ENCODE measurements at places on chromosomes 6 and 20.

- DNase-seq = peak; percentile 13
Measured at GRCh38 chr6:170049641-170050561, 241.0 kb downstream of the DLL1 start.

DNA sequence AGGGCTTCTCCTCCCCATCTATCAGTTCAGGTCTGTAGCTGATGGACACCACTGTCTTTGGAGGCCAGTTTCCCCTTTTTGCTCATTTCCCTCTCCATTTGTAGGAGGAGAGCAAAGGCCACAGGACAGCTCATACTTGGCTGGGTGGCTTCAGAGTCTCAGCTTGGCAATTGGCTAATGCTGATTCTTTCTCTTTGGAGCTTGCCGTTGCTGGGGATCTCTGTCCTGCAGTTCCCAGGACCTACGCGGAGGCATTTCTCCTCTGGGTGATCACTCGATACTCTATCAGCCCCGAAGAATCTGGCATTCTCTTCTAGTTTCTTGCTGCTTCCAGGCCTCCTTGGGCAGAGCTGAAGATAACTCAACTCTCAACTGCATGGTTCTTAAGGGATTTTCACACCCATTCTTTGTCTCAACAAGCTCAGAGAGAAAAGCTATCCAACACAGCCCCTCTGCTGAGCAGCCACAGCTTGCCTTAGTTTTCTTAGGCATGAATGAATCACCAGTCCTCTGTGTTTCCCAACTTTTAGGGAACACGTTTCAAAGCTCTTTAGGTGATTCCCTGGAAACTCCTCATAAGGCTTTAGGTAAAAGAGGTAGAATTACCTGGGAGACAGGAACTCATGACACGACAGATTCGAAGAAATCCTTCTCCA, 19.2 kb upstream of the SSR1 start:
- DNase-seq = no peak

DNA sequence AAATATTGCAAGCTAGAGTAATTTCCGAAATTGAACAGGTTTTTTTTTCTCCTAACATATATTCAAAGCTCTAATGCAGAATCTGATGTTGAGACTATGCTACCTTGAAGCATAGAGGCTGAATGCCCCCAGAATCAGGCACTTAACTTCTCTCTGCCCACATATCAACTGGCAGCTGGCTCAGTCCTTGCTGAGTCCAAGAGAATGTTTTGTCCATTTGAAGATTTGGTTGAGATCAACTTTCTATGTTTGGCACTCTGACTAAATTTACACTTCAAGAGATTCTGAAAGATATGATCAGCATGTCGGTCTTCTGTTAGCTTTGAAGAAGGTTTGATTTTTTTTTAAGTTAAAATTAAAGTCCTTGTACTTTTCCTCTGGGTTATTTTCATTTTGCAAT, 1298.1 kb downstream of the EPHA7 start:
- no peak for DNase-seq

DNA sequence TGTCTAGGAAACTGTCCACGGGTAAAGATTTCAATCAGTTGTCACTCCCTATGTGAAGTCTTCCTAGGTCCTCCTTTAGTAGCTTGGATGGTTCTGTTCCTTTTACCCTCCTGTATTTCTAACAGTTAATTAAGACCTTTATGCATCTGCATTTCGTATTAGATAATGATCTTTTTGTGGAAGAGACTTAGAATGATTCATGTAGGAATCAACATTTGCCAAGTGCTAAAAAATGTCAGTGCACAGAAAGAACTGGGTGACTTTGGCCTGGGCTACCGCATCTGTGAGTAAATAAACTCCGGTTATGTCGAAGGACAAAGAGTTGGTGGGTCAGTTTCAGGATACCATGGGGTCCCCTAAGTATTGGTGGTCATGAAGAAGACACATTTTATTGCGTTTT, 918.0 kb downstream of the TFAP2A start:
- no peak for DNase-seq

DNA sequence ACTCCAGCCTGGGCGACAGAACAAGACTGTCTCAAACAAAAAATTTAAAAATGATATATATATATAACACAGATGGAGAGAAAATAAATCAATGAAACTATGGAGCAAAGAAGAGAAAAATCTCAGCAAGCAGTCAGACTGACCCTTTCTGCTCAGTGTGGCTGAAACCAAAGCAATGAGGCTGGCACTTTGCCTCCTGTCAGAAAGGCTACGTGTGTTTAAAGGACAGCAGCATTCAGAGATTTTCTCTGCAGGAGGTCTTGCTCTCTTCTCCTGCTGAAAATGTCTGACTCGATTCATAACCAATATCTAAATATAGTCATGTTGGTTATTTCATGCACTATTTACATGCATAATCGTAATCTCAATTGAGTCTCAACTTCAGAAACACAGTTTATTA, 527.0 kb upstream of the JARID2 start:
- DNase-seq = no peak

- no peak for DNase-seq
Measured at GRCh38 chr6:61210549-61210948, 1075.5 kb downstream of the KHDRBS2 start.

DNA sequence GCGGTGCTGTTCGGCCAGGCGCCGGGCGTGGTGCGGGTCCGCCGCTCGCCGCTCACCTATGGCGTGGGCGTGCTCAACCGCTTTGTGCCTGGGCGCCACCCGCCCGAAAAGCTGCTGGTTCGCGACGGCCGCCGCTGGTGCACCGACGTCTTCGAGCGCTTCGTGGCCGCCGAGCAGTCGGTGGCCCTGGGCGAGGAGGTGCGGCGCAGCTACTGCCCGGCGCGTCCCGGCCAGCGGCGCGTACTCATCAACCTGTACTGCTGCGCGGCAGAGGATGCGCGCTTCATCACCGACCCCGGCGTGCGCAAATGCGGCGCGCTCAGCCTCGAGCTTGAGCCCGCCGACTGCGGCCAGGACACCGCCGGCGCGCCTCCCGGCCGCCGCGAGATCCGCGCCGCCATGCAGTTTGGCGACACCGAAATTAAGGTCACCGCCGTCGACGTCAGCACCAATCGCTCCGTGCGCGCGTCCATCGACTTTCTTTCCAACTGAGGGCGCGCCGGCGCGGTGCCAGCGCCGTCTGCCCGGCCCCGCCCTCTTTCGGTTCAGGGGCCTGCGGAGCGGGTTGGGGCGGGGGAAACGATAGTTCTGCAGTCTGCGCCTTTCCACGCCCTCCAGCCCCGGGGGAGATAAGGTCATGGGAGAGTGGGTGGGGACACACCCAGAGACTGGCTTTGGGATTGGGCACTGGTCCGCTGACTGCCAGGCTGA, 15.7 kb downstream of the ADISSP start:
- DNase-seq = no peak

DNA sequence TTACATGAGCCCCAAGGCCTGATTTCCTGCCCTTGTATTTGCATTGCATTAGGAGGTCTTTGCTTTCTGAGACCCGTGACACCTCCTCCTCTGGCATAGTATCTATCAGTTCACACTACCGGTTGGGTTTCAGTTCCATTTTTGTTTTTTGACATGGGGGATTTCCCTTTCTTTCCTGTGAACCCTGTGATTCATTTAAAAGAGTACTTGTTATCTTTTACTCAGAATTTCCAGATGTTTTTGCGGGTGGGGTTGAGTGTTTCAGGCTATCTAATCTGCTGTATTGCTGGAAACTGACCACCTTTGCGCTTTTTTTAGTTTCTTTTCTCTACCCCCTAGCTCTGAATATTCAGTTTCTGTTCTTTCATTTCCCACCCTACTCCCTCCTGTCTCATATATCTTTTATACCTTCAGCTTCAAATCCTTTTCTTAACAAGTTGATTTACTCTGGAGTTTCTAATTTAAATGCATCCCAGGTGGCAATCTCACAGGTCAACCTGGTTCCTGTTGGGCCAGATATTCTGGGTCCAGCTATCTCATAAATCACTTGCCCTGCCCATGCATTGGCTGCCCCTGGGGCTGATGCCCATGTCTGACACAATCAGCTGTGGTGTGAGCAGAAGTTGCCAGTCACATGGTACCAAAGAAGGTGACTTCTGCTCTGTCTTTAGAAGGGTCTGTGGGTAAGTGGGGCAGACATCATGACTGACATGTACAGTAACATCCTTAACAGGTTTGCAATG, 14.3 kb upstream of the NCOA3 start:
- DNase-seq = no peak

DNA sequence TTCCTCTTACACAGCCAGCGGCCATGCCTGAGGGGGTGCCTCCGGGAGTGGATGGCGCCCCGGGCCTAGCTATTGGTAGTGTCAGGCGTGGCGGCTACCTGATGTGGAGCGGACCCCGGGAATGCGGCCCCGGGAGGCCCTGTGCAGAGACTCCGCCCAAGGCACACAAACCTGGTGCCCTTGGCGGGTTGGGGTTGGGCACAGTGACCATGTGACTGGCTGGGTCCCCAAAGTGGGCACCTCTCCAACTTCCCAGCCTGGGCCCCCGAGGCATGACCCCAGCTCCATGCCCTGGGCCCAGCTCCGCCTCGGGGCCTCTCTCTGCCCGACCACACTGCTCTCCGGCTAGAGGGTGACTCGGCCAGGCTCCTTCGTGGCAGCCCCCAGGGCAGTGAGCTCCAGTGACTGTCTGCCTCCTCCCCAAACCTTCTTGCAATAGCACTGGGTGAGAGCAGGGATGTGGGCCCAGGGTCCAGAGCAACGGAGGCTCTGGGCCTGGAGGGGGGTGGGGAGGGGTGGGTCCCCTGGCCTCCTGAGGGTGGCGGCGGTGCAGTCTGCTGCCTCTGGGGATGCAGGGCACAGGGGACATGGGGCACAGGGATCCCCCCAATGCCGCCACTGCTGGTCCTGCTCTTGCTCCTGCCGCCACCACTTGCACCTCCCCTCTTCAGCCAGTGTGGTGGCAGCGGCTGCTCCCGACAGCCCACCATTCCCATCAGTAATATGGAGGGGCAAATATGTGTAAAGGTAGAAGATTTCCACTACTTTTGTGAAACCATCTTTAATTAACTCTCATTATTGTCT, 942.9 kb upstream of the EPHA7 start:
- no peak for DNase-seq

DNA sequence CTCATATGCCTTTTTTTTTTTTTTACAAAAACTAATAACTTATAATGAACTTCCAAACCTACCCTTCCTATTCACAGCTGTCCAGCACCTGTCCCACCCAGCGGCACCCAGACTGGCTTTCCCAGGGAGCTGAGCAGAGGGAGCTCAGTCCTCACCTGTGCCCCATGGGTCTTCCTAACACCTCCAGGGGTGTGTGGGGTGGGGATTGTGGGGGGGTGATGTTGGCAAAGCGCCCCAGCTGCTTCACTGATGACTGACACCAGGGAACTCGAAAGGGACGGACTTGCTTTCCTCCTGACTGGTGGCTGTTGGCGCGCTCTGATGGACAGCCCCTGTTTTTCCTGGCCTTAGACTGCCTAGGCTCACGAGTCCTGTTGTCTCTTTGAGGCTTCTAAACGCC, 14.2 kb upstream of the SYNJ2 start:
- DNase-seq = no peak

- no peak for DNase-seq
Measured at GRCh38 chr6:130132286-130132701, 90.5 kb downstream of the SAMD3 start.

- DNase-seq = no peak
Measured at GRCh38 chr20:20206788-20207187, 154.5 kb downstream of the CFAP61 start.

DNA sequence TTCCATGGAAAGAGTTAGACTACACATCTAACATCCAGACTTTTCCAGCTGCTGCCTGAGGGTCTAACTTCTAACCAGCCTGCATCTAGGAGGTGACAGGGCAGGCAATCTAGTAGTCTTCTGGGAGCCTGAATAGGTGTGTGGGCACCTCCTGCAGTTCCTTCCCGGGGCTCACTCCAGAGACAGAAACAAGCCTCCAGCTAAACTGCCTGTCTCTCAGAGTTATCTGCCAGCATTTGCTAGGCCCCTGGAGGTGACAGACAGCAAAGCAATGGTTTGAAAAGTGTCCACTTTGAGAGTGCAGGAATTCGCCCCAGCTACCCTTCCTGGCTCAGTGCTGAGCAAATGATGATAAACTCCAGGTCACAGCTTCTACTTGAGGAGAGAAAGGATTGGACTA, 240.5 kb upstream of the PRSS16 start:
- DNase-seq = no peak

DNA sequence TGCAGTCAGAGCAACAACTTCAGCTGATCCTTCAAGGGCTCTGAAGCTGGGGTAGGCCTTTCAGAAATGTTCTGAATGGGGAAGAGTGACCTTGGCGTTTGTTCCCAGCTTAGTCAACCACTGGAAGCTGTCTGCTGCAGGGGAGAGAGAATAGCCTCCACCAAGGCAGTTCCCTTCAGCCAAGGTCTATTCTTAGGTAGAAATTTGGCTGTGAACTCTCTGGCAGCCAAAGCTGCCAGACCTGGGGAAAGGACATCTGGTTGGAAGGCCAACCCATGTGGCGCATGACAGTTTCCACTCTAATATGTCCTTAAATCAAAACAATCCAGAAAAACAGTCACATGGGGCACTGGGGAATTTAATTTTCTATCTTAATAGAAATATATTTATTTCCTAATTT, 60.1 kb downstream of the FBXO5 start:
- no peak for DNase-seq

- peak; percentile 32 for DNase-seq
Measured at GRCh38 chr6:42404484-42404883, 47.2 kb downstream of the TRERF1 start.

DNA sequence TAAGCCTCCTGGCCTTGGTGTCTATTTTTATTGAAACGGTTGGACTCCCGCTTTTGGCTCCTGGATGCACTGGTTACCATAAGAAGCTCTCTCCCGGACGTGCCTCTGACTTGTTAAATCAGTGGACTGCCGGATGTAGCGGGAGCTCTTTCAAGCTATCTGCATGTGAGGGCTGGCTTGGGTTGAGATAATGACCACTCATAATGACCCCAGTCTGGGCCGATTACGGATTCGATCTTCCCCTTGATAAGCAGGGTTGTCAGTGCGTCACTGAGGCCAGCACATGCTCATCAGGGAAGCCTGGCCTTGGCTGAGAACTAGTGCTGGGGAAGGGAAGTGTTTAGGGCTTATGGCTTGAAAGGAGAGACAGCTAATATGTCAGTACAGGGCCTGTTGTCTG, 528.1 kb downstream of the CDH26 start:
- no peak for DNase-seq

GRCh38 chr20:40670253-40670652, 18.8 kb downstream of the MAFB start:
- no peak for DNase-seq

DNA sequence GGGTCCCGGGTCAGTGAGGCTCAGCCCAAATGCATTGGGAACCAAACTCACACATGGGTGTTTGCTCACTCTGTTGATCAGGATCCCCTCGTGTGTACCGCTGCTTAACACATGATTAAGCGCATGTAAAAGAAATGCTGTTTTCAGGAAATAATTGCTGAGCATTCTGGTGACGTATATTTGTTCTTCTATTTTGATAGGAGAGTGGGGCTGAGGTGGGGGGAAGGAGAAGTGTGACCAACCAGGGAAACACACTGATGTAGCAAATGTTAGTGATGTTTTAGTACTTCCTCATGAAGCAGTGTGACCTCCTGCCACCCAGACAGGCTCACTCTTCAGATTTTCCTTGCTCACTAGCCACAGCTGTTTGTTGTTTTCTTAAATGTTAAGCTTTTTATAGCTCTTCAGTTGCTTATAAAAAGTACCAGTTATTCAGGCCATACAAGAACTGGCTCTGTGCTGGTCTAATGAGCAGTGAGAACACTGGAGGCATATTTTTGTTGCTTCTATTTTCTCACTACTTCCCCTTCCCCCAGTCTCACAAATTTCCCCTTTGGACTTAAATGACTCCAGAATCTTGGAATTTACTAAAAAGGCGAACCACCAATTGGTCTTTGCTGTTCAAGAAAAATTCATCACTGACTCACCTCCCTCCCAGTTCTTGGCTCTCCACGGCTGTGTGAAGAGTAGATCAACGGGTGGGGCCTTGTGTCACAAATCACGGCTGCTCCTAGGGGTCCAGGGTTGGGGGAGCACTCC, 79.2 kb upstream of the BACH2 start:
- peak; percentile 41 for DNase-seq
